ENCODE measurements at places on chromosomes 3 and 15. TPM values are rescaled to one million over a fixed set of nuclear protein-coding genes. Genes with fewer than 3 reads are reported as not detected.

The DUOX1 gene
- 0.20 TPM for polyA plus RNA-seq

The RAB8B gene
- 24.2 TPM for polyA plus RNA-seq

The GOLIM4 gene
- polyA plus RNA-seq: 13.1 TPM

The GOLGA6L7 gene
- not detected for polyA plus RNA-seq

The TMEM45A gene
- 18.2 TPM for polyA plus RNA-seq

The HDGFL3 gene
- polyA plus RNA-seq: 34.4 TPM

The KCNH8 gene
- 0.43 TPM for polyA plus RNA-seq

The CHRD gene
- polyA plus RNA-seq: 10.1 TPM

The KCNMB3 gene
- 3.0 TPM for polyA plus RNA-seq

The BFSP2 gene
- 0.12 TPM for polyA plus RNA-seq

The NDN gene
- polyA plus RNA-seq: 55.3 TPM

The ACY1 gene
- 22.6 TPM for polyA plus RNA-seq

The IL17RB gene
- polyA plus RNA-seq: 0.22 TPM

The EXD1 gene
- polyA plus RNA-seq: 0.10 TPM

The ERICH6 gene
- not detected for polyA plus RNA-seq

The TMC3 gene
- polyA plus RNA-seq: not detected

The LRRC31 gene
- not detected for polyA plus RNA-seq

The ITPKA gene
- polyA plus RNA-seq: 0.79 TPM

The CCDC9B gene
- 14.6 TPM for polyA plus RNA-seq

The ZIC1 gene
- not detected for polyA plus RNA-seq

The DHX30 gene
- 45.9 TPM for polyA plus RNA-seq

All from adipose tissue (tissue), 3 donors.